ENCODE measurements at places on chromosomes 3 and 15.

- no peak for DNase-seq
Observed at GRCh38 chr15:52481915-52482314, 46.8 kb downstream of the MYO5A start.

DNA sequence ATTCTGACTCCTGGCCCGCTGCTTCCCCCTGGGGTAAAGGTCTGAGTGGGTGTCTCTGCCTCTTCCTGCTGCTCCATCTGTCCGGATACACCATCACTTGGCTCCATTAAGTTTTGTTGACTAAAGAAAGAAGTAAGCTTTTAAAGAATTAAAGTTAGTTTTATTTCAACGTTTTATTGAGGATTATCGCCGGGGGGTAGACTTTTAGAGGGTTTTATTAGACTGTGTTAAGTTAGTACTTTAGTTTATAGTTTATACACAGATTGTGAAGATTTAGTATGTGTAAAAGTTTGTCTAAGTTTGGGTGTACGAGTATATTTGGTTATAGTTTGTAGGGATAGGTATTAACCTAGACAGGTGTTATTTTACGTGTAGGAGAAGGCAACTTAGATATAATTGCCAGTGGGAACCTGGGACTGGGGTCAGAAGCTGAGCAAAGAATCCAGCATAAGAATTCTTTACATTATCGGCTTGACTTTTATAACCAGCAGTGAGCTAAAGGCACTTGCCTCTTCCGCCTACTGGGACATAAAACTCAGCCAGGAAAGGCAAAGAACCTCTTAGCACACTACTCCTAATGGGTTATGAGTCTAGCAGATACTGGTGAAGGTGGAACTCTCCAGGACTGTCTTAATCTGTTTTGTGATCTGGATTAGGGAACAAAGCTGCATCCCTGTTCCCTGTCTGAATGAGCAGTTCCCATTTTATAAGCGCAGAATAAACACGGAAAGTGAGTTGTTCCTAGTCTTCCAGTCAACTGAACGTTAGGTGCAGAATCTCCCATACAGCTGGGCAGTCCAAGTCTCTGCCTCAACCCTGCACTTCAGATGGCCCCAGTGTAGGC lies 131.3 kb downstream of the FAM43A start:
- no peak for DNase-seq

DNA sequence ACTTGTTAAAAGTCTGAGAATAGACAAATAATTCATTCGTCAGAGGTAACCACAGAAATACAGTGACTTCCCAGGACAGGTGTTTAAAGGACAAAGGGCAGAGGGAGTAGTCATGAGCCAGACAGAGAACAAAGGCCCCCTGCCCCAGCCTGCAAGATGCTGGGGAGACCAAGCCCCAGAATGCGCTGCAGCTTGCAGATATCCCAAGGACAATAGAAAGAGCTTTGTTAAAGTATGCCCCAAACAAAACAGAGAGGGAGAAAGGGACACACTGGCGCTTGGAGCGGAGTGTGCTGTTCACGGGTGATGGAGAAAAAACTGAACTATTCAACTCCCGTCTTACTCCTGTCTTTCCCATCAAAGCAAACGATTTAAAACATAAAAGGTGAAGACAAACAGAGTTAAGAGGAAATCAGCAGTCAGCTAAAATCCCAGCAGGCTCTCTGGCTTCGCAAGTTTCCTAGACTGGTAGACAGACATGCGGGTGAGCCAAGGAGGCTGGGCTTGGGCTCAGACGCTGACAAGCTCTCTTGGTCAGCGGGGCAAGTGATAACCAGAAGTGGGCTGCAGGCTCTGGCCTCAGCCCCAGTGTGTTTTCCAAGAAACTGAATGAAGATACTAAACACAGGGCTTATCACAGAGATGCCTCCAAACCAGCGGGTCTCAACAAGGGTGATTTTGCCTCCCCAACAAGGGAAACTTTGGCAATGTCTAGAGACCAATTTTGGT lies 130.1 kb downstream of the UACA start:
- peak; percentile 61 for DNase-seq

DNA sequence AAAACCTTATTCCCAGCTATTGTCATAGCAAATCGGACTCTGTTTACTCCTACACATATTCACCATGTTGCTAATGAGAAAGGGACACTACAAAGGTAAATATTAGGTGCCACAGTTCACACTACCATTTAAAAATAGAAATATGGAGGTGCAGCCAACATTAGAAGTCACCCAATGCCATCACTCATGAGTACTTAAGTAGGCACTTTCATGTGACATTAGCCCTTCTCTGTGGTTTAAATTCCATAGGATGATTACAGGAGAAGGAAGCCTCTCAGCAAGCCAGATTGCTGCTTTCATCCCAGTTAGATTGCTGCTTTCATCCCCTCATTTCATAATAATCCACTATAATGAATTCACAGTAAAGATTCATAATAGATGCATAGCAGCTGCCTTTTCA lies 376.8 kb upstream of the ALCAM start:
- no peak for DNase-seq

DNA sequence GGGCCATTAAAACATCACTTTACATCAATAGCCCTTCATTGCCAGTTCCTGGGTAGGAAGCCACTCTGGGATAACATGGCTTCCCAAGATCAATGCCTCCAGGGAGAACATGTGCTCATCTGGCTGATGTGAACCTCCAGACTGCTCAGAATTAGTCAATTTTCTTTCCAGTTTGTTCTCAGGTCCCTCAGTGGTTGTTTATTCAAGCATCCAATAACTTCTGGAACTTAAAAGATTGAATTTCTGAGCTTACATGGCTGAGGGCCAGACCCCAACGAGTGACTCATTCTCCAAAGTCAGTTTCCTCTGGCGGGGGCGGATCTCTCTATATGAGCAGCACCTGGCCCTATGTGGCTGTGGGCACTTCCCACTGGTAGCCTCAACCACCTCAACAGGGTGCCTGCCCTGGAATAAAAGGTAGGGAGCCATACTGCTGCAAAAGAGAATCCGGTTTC lies 34.0 kb downstream of the LYZL4 start:
- peak; percentile 26 for DNase-seq

- no peak for DNase-seq
Observed at GRCh38 chr3:117463276-117464115, 753.9 kb downstream of the TUSC7 start.

DNA sequence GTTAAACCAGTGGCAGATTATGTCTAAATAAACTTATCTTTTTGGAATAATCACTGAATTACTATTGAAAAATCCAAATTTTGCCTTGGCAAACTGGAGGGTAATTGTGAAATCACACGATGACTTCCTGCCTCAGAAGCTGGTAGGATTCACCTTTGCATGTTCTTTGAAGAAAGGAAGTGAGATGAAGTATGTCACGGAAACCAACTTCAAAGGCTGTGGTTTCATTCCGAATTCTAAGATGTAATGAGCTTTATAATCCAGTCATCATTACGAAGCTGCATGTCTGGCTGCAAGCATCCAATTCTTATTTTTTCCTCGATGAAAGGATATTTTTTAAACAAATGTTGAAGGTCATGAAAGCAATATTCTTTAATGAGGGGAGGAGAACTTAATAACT lies 15.0 kb upstream of the ZBED2 start:
- DNase-seq = no peak

DNA sequence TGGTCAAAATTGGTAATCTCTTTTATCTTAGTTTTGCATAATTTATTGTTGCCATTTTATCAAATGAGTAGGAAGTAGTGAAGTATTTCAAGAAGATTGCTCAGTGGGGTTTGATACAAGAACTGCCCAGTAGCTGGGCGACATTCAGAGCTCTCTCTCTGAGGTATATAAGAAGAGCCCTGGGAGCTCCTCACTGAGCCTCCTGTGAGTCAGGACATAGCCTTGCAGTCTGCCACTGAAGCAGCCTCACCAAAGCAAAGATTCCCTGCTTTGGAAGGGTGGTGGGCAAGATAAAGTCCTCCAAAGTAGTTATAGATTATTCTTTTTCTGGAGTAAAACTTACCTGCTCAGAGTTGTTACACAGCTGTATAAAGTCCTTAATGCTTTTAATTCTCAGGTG lies 26.1 kb downstream of the SKIL start:
- DNase-seq = no peak

DNA sequence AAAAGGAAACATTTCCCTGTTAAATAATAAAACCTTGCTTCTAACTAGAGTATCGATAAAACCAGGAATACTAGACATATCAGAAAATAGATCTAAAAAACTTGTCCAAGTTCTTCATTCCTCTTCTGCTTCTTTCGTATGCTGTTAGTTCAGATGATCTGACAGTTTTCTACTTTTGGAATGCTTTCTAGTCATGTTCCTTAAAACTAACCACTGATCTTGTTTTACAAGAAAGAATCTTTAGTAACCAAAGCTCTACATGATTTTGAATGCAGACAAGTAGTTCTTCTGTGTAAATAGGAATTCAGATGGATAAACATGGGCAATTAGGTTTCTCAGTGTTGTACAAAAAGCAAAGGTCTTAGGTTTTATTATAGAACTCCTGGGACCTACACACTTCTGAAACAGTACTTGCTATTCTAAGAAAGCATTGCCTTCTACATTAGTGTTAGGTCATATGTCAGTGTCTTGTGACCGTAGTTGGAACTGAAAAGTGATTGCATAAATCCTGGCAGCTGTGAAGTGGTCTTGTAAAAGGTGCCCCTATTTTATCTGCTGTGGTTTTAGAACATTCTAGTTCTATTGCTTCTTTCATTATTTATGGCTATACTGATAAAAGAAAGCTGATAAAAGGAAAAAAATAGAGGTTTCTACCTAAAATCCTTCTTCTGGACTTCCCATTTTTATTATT lies 40.7 kb downstream of the SNRK start:
- no peak for DNase-seq

DNA sequence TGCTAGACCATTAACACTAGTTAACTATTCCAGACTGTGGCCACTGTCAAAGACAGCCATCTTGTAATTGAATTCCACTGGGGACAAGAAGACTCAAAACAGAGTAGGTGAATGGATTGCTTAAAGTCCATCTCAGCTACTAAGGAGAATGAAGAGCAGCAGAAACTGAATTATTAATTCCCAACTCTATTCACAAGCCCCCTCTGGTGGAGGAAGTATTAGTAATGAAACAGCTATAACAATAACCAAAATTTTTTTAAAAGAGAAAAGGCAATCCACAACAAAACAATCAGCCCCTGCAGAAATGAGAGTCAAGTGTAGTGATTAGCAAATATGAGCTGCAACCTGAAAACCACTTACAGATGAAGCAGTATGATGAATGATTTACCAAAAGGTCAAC lies 302.8 kb downstream of the FHIT start:
- DNase-seq = peak; percentile 17

DNA sequence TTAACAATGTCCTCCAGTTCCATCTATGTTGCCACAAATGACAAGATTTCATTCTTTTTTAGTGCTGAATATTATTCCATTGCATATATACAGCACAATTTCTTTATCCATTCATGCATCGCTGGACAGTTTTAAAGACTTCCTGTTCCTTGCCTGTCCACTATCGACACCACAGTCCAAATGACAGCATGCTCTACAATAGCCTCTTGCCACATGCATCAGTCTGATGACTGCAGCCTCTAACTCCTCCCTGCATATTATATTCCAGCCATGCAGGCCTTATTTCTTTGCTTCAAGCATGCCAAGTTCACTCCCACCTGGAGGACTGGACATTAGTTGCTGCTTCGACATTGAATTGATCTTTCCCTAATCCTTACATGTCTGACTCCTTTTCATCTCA lies 306.2 kb downstream of the FOXP1 start:
- no peak for DNase-seq

- no peak for DNase-seq
Observed at GRCh38 chr3:105800320-105800719, 68.5 kb downstream of the CBLB start.

DNA sequence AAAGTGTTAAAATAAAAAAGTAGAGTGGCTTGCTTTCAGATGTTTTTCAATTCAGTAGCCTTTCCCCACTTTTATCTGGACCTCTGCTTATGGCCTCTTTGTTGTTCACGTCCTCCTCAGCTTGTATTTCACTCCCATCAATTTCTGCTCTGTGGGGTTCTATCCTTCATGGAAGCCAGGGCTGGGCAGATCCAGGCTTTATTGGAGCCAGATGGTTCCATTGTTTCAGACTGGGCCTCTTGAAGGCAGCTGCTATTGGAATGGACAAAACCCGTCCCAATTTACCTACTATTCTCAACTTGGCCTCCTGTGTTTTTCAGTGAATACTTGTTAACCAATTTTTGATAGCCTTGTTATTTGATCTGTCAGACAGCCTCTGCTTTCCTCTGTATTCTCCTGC lies 10.9 kb upstream of the AADACL2 start:
- peak; percentile 99 for DNase-seq

DNA sequence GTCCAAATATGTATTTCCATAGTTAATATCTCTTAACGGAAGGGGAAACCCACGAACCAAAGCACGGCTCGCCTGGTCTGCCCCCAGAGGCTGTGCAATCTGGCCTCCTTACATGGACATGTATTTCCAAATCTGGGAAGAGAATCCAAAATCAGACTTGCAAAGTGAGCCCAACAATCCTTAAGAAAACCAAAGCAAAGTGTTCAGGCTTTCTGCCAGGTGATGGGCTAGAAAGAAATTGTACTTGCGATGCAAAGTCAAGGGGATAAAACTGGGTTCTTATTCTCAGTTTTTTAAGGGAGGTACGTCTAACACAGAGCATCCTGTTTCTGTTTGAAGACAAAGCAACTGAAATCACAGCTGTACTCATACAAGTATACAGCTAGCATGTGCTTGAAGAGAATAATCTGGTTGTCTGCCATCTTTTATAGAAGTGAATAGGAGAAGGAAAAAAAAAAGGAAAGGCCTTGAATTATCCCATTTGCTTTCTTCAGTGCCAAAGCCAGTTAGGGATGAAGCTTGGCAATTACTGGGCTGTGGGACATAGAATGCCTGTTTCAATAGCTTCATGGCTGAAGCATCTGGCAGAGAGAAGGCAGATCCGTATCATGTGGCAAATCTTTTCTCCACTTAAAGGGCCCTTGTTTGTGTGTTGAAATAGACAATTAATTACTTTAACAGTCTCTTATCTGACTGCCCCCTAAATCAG lies 48.4 kb downstream of the LRIG1 start:
- DNase-seq = peak; percentile 9

- no peak for DNase-seq
Observed at GRCh38 chr15:98943601-98944151, 63.9 kb downstream of the PGPEP1L start.

- no peak for DNase-seq
Observed at GRCh38 chr3:14823393-14823792, 4.6 kb downstream of the FGD5 start.

DNA sequence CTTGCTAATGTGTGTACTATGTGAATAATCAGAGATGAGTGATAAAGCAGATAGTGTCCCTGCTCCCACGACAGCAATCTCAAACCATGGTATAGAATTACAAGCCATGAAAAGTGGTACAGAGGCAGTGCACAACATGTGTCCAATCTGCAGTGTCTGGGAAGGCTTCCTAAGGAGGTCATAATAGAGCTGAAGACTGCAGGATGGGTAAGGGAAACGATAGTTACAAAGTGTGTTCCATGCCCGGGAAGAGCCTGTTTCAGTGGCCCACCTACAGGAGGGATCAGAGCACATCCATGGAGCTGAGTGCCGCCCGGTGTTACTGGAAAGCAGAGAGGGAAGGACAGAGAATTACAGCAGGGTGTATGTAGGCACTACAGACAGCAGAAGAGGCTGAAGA lies 48.9 kb downstream of the PAK2 start:
- DNase-seq = no peak
